ENCODE measurements at places on chromosomes 5 and 9.

DNA sequence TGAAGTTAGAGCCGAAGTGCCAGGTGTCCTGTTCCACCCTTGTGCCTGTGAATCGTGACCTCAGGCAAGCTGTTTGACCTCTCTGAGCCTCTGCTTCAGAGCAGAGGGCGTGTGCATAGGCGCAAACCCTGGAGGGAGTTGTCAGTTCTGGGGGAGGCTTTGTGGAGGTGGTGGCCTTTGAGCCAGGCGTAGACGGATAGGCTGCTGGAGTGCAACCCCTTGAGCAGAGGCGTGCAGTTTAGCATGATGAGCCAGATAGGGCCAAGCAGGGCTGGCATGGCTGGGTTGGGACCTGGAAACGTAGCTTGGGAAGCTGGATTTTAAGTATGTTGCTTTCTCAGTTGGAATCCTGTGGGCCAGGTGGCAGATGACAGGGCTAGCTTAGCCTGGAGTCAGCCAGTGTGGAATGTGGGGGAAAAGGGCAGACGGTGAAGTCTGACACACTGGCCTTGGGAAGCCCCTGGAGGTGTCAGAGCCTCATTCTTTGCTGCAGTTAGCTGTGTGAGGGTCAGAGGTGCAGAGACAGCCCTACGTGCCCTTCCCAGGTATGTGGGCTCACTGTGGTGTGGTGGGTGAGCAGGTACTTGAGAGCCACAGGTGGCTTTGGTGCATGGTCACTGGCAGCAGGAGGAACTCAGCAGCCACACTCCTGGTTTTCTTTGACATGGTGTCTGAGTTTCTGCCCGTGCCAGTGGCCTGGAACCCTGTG lies 93.4 kb downstream of the DAB2IP start:
- DNase-seq = no peak

DNA sequence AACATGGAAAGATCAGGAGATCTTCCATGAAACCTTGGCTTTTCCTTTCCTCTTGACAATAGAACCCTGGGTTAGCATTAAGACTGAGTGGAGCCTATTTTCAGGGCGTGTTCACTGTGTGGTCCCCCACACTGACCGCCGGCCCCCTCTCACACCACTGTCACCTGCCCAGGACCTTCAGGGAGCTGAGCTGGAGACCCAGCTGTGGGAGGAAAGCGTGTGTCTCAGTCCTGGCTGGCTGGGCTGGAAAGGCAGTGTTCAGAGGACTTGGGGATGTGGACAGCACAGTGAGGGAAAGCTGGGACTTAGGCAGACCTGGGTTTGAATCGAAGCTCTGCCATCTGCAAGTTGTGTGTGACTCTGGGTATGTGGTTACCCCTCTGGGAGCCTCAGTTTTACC lies 268.1 kb downstream of the NSG2 start:
- no peak for DNase-seq

DNA sequence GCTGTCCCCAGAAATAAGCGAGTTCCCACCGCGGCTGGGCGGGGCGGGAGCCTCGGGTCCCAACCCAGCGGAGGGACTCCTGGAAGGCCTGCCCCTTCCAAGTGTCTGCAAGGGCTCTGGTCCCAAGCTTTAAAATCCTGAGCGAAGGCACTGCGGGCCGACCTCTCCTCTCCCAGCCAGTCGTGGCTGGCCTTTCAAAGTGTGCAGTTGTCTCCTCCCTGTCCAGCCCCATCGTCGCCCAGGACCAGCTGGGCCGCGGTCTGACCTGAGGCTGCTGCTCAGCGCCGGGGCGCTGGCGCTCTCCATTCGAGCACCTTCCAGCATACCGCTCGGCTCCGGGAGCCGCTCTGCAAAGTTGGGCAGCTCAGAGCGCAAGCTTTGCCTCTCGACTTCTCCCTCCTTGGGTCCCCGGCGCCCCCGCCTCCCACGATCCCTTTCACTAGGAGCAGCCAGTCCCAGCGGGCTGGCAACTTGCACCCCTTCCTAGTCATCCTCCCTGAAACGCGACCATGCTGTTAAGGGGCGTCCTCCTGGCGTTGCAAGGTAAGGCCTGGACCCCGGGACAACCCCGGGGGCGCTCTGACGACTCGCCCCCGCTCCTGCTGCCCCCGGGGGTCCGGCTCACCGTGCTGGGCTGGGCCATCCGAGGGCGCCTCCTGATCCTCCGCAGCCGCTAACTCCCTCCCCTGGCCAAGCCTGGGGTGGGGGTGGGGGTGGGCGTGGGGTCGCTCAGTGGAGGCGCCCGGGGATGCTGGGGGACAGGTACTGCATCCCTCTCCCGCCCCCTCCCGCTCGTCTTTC lies at the start of gene MAMDC2:
MAMDC2 (plus strand) TSS at position 160 of the 801 bp plus-strand sequence; CDS start at position 510, 350 bp downstream.
- no peak for DNase-seq

- no peak for DNase-seq
These were observed 69.0 kb downstream of the SCAMP1 start for GRCh38 chr5:78429332-78429980.

DNA sequence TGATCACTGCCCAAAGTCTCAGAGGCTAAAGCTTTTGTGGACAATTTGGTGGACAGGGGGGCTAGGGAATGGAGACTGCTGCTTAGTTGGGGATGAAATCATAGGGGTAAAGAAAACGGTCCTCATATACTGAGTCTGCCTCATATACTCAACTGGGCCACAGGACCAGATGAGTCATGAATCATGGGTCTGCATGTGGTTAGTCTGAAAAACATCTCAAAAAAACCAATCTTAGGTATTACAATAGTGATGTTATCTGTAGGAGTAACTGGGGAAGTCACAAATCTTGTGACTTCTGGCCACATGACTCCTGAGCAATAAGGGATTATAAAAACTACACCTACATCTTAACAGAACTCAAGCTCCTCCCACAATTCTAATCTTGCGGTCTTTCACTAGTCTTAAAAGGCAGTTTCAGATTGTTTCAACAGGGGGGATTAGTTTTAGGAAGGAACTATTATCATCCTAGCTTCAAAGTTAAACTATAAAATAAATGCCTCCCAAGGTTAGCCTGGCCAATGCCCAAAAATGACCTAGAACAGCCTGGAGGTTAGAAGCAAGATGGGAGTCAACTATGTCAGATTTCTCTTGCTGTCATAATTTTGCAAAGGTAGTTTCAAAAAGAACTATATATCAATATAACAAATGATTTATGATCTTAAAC lies 17.5 kb downstream of the TMEM161B start:
- no peak for DNase-seq

Measured in B cell (primary cell).